ENCODE measurements at places on chromosomes 7 and 10.

GRCh38 chr7:96067321-96067720, 254.6 kb downstream of the SLC25A13 start:
- no peak for DNase-seq

DNA sequence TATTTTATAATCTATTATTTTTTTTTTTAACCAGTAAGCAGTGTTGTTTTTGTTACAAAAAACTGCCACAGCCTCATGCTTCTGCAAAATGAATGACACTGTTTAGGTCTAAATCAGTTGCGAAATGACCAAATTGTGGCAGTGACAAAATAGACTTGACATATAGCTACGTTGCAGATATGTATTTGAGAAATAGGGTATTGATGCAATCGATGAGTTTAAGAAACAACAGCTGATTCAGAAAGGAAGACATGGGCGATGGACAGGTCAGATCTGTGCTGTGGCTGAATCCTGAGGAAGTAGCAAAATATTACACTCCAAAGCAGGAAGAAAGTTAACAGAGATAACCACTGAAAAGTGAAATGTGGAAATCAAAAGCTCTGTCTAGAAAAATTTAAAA, 89.0 kb upstream of the STEAP4 start:
- no peak for DNase-seq

DNA sequence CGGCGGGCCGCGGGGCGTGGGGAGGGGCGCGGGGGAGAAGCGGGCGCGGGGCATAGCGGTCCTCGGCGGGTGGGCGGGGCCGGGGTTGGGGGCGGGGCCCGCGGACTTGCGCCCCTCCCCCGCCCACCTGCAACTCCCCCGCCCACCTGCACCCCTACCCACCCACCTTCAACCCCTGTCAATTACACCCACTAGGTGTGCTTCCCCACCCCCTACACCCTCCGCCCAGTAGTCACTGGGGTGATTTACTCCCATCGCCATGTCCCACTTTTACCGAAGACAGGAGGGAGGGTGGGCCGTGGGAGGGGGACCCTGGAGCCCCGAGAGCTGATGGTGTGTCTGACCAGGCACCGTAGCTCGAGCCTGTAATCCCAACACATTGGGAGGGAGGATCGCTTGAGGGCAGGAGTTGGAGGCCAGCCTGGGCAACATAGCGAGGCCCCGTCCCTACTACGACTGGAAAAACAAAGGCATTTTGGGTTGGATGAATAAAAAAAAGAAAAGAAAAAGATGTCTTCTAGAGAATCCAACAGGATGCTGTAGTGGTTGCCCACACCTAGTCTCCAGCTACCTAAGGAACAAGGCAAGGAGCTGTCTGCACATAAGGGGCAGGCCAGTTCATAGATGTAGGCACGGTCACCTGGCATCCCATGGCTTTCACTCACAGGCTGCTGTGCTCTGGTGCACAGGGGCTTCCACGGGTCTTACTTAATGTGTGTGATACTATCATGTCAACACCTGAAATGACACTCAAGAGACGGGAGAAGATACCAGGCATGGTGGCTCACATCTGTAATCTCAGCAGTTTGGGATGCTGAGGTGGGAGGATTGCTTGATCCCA, 761 bp downstream of the KCTD7 start:
- DNase-seq = no peak

DNA sequence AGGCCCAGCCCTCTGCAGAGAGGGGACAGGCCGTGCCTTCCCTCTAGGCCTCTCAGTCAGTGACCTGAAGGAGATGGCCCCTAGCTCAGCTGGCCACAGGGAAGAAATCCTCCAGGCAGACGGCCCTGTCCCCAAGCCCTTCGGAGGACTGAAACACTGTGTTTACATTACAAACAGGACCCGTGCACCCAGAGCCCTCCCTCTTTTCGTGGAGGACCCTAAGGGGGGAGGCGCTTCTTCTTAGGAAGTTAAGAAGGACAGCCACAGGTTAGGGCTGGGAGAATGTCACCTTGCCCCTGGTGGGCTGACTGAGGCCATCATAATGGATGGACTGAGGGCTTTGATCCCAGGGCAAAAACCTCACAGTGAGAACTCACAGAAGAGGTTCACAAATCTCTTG, 154.9 kb downstream of the SLIT1 start:
- DNase-seq = no peak

- DNase-seq = no peak
Observed at GRCh38 chr7:79872176-79872575, 262.5 kb upstream of the GNAI1 start.

DNA sequence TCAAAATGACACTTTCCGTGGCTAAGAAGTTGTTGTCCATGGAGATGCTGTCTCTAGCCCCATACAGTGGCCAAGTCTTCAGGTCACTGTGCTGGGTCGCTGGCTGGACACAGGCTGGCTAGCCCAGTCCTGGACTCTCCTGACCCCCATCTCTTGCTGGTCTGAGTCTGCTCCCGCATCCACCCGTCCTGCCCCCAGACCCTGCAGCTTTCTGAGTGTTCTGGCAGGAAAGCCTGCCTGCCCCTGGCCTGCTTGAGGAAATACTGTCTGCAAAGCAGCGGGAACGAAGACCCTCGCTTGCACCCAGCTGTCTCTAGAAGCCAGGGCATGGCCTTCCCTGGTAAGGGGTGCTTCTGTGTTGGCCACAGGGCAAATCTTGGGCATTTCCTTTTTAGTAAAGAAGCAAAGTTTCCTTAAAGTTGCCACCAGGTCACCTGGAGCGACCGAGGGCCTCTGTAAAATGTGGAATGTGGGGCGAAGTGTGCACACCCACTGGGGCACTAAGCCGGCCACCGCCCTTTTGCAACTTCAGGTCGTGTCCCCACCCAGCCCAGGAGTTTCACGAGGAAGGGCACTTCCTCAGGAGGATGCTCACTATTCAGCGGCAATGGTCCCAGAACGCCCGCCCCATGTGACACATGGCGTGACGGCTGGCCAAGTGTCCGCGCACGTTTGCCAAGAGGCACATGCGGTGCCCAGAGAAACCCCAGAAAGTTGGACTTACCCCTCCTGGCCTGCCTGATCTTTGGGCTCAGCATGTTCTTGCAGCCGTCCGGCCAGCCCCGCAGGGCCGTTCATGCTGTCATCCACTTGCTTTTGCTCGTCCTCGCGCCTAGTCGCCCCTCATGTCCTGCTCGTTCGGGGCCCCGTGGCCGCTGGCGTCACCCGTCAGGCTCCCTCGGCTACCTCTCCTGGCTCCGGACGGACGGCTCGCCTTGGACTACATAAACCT, 558 bp downstream of the ARHGAP22 start:
- peak; percentile 8 for DNase-seq

Data from NCI-H524 (cell line).